HFF-Myc (cell line): ENCODE measurements at places on chromosomes 6 and 20.

DNA sequence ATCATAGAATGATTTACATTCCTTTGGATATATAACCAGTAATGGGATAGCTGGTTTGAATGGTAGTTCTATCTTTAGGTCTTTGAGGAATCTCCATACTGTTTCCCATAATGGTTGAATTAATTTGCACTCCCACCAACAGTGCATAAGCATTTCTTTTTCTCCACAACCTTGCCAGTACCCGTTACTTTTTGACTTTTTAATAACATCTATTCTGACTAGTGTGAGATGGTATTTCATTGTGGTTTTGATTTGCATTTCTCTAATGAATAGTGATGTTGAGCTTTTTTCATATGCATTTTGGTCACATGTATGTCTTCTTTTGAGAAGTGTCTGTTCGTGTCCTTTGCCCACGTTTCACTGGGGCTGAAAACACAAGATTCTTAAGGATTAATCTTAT, 107.3 kb downstream of the TINAG start:
- no peak for DNase-seq

GRCh38 chr6:161417717-161418462, 144.0 kb upstream of the AGPAT4 start:
- DNase-seq = no peak

DNA sequence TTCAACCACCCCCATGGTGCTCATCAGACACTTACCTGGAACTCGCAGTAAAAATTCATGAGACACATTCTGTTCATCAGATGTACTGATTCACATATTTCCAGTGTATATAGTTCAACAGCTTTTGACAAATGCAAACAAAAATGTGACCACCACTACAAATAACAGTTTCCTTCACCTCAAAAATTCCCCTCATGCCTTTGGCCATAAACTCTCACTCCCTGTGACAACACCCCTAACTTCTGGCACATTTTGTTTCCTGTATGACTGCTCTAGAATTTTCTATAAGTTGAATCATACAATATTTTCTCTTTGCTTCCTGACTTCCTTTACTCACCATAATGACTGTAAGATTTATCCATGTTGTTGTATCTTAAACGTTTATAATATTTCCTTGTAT, 63.7 kb downstream of the C6orf118 start:
- DNase-seq = no peak

DNA sequence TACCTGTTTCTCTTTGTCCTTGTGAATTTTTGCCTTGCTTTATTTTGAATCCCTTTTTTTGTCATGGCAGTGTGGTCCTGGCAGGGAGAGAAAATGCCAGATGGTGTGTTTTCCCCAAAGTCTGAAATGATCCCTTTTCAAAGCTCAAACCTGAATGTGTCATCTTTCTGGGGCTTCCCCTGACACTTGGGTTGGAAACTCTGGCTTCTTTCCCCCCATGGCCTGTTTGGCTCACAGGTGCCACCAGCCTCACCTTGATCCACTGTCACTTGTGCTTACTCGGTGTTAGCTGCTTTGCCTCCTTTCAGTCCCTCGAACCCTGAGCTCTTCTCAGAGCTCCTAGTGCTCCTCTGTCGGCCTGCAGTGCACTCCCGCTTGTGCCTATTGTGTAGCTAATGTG, 22.3 kb downstream of the MYBL2 start:
- no peak for DNase-seq

- peak; percentile 38 for DNase-seq
Observed at GRCh38 chr6:7617801-7618764, 28.1 kb downstream of the SNRNP48 start.

DNA sequence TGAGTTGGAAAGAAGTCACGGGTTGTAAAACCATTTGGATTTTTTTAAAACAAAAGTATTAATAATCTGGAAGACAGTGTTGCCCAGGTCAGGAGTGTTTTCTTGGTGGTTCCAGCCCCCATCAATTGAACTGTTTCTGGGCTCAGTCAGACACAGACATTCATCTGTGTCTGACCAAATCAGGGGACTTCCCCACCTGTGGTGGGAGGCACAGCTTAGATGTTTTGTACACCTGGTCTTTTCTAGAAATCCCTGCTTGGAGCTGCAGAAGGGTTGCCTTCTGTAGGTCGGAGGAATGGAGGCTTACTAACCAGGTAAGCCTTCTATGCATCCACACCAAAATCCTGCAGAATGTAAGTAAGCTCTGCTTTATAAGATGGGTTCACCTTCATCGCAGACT, 63.6 kb downstream of the CDS2 start:
- no peak for DNase-seq

- no peak for DNase-seq
Observed at GRCh38 chr20:57713505-57713903, 3.7 kb upstream of the PMEPA1 start.

- peak; percentile 24 for DNase-seq
Observed at GRCh38 chr20:956330-956951, 40.3 kb upstream of the ANGPT4 start.

- DNase-seq = no peak
Observed at GRCh38 chr6:79072640-79073181, 5.3 kb downstream of the PHIP start.

DNA sequence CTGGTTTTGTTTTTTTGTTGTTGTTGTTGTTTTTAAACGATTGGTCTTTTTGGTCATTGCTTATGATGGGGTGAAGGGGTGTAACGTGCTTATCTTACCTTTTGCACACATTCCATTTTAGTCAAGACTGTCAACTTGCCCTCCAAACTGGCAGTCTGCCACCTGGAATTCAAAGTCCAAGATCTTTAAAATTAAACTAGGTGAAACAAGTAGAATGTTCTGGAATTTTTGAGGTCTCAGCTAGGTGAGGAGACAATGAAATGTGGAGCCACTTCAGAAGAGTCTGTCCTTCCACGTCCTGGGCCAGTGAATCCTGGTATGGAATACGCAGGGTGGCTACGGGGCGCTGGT, 344.6 kb downstream of the ZFAND3 start:
- DNase-seq = no peak

GRCh38 chr20:24733416-24733815, 215.7 kb upstream of the CST7 start:
- DNase-seq = no peak

DNA sequence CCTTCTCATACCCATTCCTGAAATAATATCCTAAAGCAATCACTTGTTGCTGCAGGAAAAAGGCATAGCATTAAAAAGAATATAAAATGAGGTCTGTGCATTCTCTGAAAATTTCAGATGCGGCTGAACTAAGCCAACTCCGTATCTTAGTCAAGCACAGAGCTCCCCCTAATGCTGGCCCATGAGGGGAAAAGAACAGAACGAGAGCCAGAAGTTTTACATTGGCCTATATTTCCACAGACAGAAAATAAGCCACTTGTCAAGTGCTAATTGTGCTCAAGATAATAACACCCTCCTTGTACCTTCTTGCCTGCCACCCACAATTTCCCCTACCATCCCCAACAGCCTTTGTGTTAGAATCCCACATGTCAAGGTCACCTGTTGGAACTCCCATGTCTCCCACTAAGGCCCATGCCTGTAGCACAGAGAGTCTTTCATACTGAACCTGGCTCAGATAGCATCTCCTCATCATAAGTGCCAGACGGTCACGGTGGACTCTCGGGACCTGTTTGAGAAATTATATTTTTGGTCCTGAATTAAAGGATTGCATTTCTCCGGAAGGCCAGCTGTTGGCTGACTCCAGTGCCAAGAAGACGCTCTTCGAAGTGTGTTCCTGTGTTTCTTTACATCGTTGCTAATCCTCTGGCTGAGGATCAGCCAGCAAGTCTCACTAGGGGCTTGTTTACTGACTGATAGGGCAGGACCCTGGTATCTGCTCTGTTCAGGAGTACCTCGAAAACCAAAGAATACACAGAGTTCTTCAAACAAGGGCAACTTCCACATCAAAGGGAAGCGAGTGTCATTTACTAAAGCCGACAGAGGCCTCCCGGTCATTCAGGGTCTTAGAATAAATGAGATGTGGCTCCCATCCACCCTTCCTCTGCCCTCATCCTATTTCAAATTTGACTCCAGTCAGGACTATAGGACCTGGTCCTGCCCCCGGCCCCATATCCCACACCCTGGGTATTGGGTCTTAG, 183.4 kb upstream of the FBXL4 start:
- no peak for DNase-seq

DNA sequence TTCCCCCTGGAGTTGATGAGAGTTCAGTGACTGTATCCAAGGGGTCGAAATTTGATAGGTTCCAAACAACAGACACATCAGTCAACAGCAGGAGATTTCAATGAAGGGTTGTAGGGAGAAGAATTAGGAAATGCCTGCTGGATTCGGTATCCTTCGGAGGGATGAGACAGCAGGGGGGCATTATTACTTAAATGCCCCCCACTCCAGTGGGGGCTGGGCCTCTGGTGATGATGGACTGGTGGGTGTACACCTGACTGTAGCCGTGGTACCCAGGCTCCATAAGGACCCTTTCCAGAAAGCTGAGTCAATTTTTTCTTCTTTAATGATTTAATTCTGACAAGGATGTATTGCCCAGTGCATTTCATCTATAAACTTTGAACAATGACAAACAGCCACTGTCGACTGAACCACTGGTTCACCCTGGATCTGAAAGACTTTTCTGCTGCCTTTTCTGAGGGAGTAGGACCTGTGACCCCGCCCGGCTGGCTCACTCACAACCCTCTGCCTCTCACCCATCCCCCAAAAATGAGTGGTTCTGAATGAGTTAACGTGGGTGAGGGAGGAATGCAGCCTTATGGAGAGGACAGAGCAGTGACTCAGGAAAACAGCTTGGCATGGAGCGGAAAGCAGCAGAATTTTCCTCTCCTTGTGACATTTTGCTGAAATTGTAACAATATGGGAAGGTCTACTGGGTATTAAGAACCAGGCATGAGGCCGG, 41.0 kb downstream of the ZMYND8 start:
- peak; percentile 86 for DNase-seq

DNA sequence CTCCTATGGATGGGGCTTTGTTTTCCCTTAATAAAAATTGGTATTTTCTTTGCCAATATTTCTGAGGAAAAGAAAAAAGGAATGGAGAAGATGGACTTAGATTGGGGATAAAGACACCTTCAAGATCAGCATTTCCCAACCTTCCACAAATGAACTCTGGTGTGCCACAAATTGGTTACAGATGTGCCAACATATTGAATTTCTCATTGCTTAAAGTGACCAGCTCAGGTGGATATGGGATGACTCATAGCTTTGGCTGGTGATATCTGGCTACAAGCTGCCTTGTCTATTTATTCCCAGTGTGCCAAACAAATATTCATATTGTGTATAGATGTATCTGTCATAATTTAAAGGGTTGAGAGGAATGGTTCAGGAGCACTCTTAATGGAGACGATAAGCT, 32.5 kb downstream of the THEMIS start:
- DNase-seq = peak; percentile 24

- DNase-seq = no peak
Observed at GRCh38 chr20:53336892-53337291, 256.7 kb downstream of the ZNF217 start.

DNA sequence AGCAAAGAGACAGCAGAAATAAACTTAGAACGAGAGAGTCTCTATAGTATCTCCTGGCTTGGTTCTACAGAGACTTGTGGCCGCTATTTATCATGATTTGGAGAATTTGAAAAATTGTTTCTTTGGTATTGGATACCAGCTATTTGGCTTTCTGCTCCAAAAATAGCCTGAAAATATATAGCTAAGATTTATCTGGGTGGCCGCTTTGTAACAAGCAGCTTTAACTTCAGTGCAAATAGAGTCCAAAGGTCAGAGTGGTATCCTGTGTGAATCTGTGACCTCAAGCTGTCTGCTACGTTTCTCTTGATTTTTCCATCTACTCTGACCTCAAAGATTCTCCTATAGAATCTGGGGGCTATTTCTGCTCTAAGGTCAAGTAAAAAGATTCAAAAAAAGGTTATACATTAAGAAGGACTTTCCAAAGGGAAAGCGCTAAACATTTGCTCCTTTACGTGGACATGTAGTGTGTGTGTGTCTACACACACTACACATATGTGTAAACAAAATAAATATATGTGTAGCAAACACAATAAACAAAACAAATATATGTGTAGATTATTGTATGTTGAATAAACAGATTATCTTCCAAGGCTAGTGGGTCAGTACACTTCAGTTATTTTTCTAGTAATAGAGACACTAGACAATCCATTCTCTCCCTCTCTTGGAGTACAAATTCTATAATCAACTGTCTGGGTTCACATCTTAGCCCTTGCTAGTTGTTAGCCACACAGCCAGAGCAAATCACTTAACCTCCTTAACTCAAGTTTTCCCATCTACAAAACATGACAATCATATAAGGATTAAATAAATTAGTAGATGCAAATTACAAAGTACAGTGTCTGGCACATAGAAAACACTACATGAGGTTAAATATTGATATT, 40.8 kb downstream of the CHD6 start:
- DNase-seq = no peak

GRCh38 chr6:47180633-47181032, 129.1 kb downstream of the TNFRSF21 start:
- no peak for DNase-seq

DNA sequence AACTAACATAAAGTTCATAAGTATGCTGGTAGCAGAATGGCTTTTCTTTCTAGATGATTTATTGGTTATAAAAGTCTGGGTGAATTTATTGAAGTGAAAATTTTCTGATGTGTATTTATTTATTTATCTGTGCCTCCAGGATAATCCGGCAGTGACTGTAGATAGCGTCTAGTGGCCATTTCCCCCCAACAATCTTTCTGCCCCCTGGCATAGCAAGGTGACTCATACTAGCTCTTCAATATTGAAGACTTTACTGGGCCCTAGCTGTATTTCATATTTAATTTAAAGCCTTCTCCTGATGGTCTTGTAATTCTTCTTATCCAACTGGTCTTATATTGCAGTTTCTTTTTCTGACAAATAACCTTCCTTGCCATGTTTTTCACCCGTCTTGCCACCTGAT, 154.1 kb upstream of the SGK1 start:
- DNase-seq = no peak

- DNase-seq = no peak
Observed at GRCh38 chr6:114936080-114936479, 593.3 kb upstream of the HS3ST5 start.

DNA sequence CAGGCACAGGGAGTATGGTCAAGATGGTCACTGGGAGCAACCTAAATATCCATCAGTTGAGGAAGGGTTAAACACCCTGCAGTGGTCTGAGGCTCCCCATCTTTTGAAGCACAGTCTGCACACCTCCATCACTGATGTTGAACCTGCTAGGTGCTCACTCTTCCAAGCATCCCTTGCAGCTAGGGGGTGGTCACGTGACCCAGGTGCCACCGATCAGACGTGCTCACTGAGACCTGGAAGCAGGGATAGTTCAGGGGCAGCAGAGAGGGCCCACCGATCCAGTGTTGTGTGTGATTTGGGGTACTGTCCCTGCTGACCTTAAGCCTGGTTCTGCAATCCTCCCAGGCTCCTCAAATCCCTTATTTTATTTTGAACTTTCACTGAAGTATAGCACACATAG, 134.6 kb downstream of the CEBPB start:
- DNase-seq = no peak

GRCh38 chr6:147170269-147170668, 33.9 kb upstream of the STXBP5 start:
- DNase-seq = peak; percentile 24
